ENCODE measurements at places on chromosomes 6 and 20. TPM values are rescaled to one million over a fixed set of nuclear protein-coding genes. Genes with fewer than 3 reads are reported as not detected.

The PXDC1 gene
- 52.3 TPM for polyA plus RNA-seq

The OR12D3 gene
- polyA plus RNA-seq, result not detected

The TCF21 gene
- polyA plus RNA-seq, result 11.5 TPM

The FAM209B gene
- 0.19 TPM for polyA plus RNA-seq

The FNDC11 gene
- 0.34 TPM for polyA plus RNA-seq

The MDFI gene
- 22.1 TPM for polyA plus RNA-seq

The BANF2 gene
- not detected for polyA plus RNA-seq

The HLA-G gene
- 0.06 TPM for polyA plus RNA-seq

The PRICKLE4 gene
- polyA plus RNA-seq, result 3.7 TPM

The CYP39A1 gene
- polyA plus RNA-seq, result 3.4 TPM

The PRDM1 gene
- polyA plus RNA-seq, result 48.7 TPM

The CRIP3 gene
- polyA plus RNA-seq, result 8.4 TPM

The C6orf52 gene
- 12.7 TPM for polyA plus RNA-seq

- DNase-seq, result no peak
Observed at GRCh38 chr20:56352345-56353055, 6.3 kb upstream of the FAM210B start.

- DNase-seq, result no peak
Observed at GRCh38 chr6:32114796-32115195, 5.7 kb upstream of the TNXB start.

DNA sequence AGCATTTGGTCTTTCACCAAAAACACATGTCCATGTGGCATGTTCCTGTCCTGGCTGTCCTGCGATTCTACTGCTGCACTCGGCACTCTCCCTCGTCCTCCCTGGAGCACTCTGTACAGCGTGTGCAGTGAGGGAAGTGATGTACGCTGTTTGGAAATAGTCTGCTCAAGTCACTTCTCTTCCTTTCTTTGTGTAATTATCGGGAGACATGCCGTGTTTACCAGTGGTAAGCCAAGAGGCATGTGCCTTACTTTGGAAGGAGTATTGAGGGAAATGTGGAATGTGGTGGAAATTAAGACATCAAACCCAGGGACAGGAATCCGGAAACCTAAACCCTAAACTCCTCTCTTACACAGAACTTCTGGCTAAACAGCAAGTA is 268.5 kb upstream of the FOXQ1 start:
- no peak for DNase-seq

DNA sequence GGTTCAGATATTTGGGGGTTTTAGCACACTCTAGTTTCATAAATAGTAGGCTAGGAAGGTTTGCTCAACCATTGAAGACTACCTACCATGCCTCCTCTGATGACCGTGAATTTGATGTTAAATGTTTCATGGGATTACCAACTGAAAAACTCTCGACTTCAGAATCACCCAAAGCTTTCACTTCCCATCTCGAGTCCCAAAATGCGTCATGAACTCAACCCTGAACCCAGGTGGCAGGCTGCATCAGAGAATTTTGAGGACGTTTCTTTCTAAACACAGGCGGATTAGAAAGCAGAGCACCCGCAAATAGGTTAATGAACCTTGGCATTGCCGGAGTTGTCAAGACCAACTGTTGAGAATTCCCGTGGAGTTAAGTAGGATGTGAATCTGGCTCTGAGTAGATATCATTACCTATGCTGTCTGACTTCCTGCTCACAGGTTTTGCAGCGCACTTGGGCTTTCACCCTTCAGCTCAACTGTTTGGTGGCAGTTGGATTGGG is 98.4 kb upstream of the ADTRP start:
- DNase-seq, result no peak

GRCh38 chr6:143592335-143592734 is 80.8 kb upstream of the FUCA2 start:
- no peak for DNase-seq

GRCh38 chr6:40672087-40672486 is 84.9 kb upstream of the LRFN2 start:
- no peak for DNase-seq

GRCh38 chr6:52304983-52305390 is 20.4 kb upstream of the MCM3 start:
- DNase-seq, result peak; percentile 51

DNA sequence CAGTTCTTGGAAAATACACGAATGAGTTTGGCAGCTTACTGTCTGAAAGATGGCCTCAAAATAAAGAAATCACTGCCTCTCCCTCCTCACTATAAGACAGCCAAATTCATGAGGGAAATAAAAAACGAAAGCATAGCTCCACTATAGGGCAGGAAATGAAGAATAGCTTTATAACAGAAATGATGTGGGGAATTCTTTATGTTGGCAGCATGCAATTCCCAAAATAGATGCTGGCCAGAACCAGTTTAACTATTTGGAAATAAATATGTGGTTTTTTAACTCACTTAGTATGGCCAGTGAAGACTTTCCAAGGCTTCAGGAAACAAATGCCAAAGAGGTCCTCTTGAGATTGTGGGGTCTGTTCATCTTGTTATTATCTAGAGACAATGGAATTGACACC is 100.5 kb downstream of the TBX18 start:
- DNase-seq, result no peak

- DNase-seq, result no peak
Observed at GRCh38 chr6:141451511-141452353, 681.0 kb upstream of the GJE1 start.

DNA sequence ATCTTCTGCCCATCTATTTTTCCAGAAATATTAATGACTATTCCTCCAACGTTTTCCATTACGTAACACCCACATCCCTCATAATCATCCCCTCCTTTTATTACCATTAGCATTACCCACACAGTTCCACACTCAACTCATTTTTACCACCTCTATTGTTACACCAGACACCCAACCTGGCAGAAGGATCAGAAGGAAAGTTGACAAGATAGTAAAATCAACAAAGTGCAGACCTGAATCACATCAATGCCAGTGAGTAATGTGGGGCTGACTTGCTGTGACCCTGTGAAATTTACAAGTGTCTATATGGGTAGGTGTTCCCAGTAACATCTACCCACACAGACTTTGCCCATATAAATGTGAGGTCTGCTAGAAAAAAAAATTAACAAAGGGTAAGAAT is 568.2 kb downstream of the MAFB start:
- no peak for DNase-seq

DNA sequence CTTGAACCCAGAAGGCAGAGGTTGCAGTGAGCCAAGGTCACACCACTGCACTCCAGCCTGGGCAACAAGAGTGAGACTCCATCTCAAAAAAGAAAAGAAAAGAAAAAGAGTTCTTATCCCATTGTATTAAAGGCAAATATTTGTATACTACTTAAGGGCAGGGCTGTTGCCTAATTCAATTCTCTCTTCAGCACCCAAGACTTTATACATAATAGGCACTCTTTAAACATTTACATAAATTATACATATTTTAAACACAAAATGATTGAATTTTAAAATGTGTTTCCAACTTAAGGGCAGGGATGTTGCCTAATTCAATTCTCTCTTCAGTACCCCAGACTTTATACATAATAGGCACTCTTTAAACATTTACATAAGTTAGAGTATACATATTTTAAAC is 424.3 kb upstream of the ARID1B start:
- DNase-seq, result no peak

DNA sequence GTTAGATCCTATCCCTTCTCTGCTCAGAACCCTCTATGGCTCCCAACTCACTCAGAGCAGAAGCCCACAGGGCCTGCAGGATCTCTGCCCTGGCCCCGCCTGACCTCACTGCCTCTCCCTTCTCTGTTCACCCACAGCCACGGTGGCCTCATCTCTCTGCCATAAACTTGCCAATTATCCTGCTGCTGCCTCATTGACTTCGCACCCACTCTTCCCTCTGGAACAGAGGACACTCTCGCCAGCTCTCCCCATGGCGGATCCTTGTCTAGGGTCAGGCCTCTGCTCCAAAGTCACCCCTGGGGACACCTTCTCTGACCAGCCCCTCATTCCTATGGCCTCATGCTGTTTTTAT is 86.4 kb downstream of the CEBPB start:
- peak; percentile 38 for DNase-seq

- DNase-seq, result no peak
Observed at GRCh38 chr6:139863346-139863745, 488.9 kb upstream of the CITED2 start.

GRCh38 chr6:747921-748320 is 55.0 kb upstream of the EXOC2 start:
- no peak for DNase-seq

DNA sequence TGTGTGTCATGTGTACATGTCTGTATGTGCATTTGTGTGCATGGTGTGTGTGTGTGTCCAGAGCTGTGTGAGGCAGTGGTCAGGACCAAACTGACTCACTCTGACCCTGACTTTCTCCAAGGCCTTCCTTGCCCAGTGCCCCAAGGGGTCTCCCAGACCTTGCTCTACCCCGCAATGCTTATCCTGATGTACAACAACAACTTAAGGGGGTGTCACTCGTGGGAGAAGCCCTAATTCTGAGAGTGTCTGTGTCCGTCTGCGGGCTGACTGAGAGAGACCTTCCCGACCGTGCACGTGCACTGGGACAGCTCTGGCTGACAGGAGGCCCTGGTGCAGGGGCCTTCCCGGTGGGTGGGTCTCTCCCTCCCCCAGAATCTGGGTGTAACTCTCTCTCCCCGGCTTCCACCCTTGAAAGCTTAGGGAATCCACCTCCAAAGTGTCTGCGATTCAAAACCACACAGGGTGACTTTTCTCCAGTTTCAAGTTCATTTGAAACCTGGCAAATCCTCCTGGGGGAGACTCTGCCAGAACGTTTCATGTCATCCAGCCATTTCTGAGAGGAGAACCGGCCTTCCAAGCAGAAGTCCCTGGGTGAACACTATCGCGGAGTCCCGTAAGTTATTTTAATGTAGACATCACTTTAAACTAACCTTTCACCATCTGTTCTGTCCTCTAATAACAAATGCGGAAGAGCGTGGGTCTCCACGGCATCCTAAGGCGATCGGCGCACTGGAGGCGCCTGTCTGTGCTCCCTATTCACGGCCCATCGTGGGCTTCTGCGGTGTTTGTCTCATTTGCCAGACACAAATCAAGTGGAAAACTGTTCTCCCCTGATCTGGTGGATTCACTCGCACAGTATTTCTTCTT is 225.5 kb downstream of the TAF4 start:
- DNase-seq, result no peak

GRCh38 chr20:33423141-33423834 is 20.3 kb downstream of the SNTA1 start:
- DNase-seq, result no peak

- DNase-seq, result no peak
Observed at GRCh38 chr20:19807191-19807945, 49.3 kb downstream of the RIN2 start.

DNA sequence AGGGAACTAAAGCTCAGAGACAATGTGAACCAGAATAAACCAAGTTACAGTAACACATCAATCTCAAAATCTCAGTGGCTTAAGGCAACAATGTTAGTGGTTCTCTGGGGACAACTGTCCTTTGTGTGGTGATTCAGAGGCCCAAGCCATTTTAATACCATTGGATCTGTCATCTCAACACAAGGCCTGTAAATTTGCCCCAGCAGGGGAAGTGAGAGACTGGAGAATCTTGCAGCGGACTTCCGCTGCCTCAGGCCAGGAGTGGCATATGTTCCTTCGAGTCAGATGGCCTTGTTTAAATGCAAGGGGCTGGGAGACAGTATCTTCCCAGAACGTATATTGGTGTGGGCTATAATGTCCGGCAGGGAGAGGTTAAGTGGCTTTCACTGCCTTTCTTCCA is 126.0 kb downstream of the CD83 start:
- DNase-seq, result no peak

GRCh38 chr6:132768051-132768517 is 10.4 kb upstream of the VNN2 start:
- peak; percentile 74 for DNase-seq

GRCh38 chr20:39800548-39800947 is 838.4 kb downstream of the DHX35 start:
- DNase-seq, result no peak

- DNase-seq, result no peak
Observed at GRCh38 chr20:13286052-13286451, 65.0 kb downstream of the ISM1 start.

- no peak for DNase-seq
Observed at GRCh38 chr6:114090626-114091025, 119.7 kb upstream of the HDAC2 start.

- DNase-seq, result no peak
Observed at GRCh38 chr20:51641866-51642265, 99.3 kb upstream of the NFATC2 start.

DNA sequence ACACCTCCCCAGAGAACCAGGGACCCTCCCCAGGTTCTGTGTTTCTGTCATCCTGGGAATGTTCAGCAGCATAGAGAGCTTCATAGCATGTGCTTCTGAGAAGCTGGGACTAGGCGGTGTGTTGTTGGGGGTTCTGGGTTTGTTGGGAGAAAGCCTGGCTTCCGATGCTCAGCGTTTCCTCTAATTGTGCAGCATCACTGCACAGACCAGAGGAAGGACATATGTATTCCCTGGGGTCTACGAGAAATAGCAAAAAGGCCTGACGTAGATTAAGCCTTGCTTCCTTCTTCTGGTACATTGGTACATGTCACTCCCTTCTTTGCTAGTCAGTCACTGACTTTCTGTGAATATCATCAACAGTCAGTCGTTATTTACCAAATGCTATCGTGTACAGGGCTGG is 96.9 kb upstream of the SGK1 start:
- DNase-seq, result no peak

DNA sequence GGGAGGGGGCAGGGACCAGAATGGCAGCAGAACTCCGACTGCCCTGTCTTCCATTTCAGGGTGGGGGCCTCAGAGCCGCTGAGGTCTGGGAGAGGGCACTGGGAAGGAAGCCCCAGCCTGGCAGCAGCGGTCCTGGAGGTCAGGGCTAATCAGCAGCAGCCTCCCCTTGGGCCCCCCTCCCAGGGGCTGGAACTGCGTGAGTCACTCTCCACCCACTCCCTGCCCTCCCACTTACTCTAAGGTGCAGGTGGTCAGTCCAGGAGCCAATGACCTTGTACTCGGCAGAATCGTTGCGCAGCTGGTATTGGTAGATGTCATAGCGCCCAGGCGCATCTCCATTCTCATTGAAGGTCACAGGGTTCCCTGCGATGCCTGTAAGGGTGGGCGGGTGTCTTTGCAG is 105.9 kb downstream of the GRM4 start:
- DNase-seq, result no peak

DNA sequence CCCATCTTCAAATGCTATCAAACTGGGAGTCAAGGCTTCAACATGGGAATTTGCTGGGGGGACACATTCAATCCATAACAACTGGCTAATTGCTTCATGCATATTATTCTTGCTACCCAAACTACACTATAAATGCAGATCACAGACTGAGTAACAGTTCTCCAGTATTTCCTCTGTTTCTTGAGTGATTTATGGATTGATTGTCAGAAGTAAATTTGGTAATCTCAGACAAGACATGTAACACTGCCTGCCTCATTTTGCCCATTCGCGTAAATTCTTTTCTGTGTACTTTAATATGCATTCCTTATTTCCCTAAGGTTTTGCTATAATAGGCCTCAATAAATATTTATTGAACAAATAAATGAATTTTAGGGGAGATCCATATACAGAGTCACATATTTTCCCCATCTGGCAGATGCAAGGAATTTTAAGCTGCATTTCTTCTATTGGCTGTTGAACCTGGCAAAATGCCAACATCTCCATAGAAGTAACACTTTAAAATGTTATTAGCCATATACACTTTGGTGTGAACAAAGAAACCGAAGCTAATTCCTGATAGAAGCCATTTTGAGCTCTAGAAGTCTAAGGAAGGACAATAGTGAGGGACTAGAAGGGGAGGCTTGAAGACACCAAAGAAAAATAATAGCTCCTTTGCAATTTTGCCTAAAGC is 98.2 kb downstream of the QRSL1 start:
- no peak for DNase-seq

GRCh38 chr6:149425224-149425623 is 25.2 kb downstream of the SUMO4 start:
- DNase-seq, result no peak

- no peak for DNase-seq
Observed at GRCh38 chr20:23583526-23583925, 15.2 kb upstream of the CST9L start.
